Activated T-helper 1 cell treated with anti-CD3 and anti-CD28 coated beads, Interleukin-2, amount 50 U/mL, for 16 hours (primary cell): ENCODE measurements at places on chromosomes 6 and 20.
A peak's percentile ranks its signal among the peaks of the same experiment; 100 is the strongest.

- no peak for DNase-seq
These were observed 34.0 kb upstream of the BMP6 start for GRCh38 chr6:7691675-7692452.

GRCh38 chr6:38789256-38789655 lies 74.1 kb downstream of the DNAH8 start:
- no peak for DNase-seq

DNA sequence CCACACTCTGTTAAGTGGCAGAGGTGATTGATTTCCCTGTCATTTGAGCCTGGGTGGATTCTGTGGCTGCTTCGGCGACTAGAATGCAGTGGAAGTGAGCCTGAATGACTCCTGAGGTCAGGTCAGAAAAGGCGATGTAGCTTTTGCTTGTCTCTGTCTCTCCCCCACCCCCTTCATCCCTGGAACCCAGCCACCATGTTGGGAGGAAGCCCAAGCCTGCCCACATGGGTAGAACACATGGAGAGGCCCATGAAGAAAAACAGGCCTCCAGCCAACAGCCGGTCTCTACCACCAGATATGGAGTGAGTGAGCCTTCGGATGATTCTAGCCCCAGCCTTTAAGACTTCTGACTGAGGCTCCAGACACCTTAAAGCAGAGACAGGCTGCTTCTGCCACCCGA lies 181.0 kb downstream of the TFAP2C start:
- DNase-seq = no peak

GRCh38 chr6:3316818-3317217 lies 58.1 kb downstream of the PSMG4 start:
- no peak for DNase-seq

DNA sequence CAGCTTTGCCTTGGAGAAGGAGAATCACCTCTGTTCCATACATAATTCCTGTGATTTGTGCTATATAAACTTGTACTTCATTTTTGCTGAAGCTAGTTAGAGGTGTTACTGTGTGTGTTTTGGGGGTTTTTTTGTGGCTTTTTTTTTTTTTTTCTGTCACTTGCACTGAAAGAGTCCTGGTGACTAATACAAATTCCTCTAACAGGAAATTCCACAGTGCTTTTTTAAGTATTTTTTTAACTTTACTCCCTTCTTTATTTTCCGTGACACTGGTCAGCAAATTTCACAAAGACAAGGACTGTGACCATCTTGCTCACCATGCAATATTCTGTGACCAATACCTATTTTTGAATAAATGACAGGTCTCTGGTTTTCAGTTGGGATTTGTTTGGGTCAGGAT lies 110.5 kb downstream of the ISM1 start:
- no peak for DNase-seq

- DNase-seq = no peak
These were observed 15.5 kb downstream of the RIPOR3 start for GRCh38 chr20:50675671-50676376.

GRCh38 chr20:31704225-31705119 lies 18.2 kb downstream of the BCL2L1 start:
- DNase-seq = no peak

DNA sequence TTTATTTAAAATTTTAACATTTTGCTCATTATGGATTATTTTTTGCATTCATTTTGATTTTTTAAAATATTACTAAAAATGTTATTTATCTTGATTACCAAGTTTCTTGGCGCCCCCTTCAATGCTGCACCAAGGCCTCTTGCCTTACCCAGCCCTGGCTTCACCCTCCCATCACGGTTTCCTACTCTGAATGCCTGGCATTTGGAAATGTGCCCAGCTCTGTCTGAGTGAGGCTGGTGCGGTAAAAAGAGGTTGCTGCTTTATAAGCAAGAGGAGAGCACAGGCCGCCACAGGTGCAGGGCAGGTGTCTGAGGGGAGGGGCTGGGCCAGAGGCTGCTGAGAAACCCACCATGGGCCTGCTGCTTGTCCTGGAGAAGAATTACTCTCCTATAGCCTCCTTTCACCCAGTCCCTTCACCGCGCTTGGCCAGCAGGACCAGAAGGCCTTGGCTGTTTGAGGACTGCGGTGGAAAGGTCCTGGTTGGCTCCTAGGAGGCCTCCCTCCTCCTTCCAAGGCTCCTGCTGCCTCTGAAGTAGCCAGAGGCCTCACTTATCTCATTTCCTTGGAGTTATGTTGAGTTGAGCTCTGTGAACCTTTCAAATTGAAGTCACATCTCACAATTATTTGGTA lies 62.6 kb downstream of the BANF2 start:
- DNase-seq = no peak

GRCh38 chr6:88871498-88871897 lies 91.9 kb downstream of the RNGTT start:
- no peak for DNase-seq

DNA sequence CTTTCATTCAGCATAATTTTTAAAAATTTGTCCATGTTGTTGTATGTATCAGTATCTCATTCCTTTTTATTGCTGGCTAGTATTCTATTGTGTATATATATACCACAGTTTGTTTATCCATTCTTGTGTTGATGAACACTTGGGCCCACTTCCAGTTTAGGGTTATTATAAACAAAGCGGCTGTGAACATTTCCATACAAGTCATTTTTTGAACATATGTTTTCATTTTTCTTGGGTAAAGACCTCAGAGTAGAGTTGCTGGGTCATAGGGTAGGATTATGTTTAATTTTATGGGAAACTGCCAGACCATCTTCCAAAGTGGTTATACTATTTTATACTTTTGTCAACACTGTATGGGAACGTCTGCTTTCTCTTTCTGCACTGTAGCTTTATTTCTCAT lies 55.3 kb downstream of the RBM24 start:
- no peak for DNase-seq

DNA sequence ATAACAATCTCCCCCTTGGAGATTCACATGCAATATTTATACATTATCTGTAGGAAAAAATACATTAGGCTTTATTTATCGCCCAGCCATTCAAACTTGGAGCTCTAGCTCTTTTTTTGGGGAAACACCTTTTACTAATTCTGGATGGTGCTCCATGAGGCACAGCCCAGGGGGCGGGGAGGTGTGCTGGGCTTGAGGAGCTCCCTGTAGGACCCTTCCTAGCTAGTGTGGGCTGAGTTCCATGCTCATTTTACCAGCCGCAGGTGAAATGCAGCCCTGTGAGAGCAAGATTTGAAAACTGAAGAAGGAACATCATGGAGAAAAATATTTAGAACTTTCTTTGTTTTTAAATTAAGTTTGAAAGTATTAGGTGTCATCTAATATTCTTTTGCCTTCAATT lies 99.6 kb upstream of the POPDC3 start:
- DNase-seq = no peak

GRCh38 chr6:36805096-36805797 lies 34.0 kb downstream of the CPNE5 start:
- DNase-seq = no peak

- DNase-seq = no peak
These were observed 2.6 kb downstream of the CTSZ start for GRCh38 chr20:59004493-59004762.

GRCh38 chr6:170005665-170006064 lies 254.2 kb downstream of the ERMARD start:
- no peak for DNase-seq

DNA sequence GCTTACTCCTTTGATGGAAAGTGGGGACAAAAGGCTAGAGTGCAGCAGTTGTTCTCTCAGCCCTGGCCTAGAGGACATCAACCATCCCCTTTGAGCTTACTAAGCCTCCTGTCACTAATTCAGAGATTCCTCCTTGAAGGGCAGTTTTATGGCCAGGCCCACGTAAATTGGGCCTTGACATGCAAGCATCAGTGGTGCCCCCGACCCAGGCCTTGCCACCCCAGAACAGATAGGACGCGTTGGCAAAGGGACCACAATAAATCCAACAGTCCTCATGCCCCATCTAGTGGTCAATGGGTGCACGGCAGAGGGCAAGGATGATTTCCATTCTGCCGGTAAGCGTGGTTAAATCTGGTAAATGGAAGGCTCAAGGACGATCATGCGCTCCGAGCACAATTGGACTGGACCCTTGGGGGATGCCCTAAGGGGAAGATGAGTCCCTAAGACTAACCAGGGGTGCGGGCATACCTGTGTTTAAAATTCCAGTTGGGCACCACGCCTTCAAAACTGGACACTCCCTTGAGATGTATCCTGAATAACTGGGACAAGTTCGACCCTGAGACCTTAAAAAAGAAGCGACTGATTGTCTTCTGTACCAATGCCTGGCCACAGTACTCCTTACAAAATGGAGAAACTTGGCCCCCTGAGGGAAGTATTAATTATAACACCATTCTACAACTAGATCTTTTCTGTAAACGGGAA lies 32.6 kb downstream of the CEP85L start:
- peak; percentile 47 for DNase-seq

GRCh38 chr6:105121981-105122380 lies 57.8 kb downstream of the POPDC3 start:
- DNase-seq = no peak

DNA sequence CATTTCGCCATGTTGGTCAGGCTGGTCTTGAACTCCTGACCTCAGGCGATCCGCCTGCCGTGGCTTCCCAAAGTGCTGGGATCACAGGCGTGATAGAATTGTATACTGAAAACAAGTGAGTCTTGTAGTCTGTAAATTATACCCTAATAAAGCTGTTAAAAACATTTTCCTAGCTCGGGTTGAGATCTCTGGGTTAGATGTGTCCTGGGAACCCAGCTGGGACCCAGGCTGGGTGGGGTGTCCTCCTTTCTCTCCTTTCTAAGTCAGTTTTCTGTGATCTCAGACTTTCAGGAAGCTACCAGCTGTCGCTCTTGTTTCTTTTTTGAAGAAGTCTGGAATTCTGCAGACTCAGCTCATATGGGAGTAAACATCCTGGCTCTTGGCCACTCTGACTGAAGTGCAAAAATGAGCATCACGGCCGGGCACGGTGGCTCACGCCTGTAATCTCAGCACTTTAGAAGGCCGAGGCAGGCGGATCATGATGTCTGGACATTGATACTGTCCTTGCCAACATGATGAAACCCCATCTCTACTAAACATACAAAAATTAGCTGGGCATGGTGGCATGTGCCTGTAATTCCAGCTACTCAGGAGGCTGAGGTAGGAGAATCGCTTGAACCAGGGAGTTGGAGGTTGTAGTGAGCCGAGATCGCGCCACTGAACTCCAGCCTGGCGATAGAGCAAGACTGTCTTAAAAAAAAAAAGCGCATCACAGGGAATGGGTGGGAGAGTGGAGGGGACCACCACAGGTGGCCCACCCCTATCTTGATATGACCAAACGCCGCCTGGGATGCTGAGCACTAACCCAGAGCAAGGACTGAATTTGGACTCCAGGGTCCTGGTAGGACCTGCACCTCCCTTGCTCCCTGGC lies 9.9 kb upstream of the PCIF1 start:
- DNase-seq = no peak

GRCh38 chr6:465531-466348 lies 74.2 kb downstream of the IRF4 start:
- DNase-seq = no peak

DNA sequence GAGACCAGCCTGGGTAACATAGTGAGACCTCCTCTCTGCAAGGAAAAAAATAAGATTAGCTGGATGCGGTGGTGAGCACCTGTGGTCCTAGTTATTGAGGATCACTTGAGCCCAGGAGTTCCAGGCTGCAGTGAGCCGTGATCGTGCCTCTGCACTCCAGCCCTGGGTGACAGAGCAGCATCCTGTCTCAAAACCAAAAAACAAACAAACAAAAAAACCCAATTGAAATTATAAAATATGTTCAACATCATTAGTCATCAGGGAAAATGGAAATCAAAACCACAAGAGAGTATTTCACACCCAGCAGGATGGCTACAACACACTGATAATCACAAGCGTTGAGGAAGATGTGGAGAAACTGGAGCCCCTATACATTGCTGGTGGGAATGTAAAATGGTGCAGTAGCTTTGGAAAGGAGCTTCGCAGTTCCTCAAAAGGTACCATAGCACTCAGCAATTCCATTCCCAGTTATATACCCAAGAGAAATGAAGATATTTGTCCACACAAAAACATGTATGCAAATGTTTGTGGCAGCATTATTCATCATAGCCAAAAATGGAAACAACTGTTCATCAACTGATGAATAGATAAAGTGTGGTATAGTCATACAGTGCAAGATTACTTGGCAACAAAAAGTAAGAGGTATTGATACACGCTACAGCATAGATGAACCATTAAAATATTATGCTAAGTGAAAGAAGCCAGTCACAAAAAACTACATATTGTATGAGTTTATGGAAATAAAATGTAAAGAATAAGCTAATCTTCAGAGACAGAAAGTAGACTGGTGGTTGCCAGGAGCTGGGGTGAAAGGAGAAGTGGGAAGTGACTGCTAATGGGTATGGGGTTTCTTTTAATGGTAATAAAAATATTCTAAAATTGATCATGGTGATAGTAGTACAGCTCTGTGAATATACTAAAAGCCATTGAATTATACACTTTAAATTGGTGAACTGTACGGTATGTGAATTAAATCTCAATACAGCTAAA lies 38.7 kb upstream of the RIPOR2 start:
- peak; percentile 26 for DNase-seq

DNA sequence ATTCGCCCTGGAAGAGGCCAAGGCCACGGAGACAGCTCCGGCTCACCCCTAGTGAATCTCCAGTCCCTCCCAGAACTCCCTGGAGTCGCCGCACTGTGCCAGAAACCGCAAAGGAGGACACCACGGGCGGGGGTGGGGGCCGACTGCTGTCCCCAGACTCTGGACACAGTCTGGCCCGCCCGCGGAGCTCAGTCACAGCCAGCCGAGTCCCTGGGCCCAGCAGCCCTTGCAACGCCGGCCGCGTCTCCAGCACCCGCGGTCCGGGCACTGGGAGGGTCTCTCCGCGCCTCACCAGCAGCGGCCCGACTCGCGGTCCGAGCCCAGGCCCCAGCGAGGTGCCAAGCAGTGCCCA lies 518 bp downstream of the PEX6 start:
- no peak for DNase-seq

DNA sequence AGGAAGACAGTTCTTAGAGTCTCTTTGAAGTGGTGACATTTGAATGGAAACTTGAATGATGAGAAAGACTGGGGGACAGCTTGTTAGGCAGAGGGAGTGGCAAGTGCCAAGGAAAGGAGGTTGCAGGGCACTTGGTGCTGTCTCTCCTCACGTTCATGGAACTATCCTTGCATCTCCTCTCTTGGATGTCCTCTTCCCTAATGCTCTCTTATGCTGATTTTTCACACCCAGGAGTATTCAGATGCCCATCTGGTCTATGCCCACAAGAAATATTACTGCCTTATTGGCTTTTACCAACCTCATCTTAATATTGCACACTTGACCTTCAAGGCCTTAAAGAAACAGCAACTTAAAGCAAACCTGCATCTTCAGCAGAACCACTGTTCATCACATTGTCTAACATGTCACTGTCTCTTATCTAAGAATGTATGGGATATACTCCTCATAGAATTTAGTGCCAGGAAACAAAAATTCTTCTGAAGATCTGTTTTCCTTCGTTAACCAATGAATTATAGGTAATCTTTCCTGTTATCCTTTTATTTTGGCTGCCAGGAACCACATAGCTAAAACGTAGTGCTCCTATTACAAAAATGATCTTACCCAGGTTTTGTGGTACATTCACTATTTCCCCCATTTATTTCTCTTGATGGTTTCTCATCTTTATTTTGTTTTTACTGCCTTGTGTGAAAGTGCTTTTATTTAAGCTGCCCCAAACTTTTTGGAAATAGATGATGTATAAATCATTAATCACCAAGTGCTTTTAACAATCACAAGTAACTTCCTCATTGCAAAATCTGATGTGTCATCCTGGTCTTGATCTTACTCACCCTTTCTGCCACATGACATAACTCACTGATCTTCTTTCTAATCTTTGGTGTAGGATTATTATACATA lies 12.8 kb downstream of the RGS17 start:
- no peak for DNase-seq

- no peak for DNase-seq
These were observed 42.6 kb downstream of the MAP1LC3A start for GRCh38 chr20:34600892-34601653.
